Stimulated activated naive B cell treated with anti-CD40 and anti-IgM and Interleukin-4, amounts not matched to agents 10 μg/mL and 1 μg/mL and 100 μg/mL, for 72 hours (primary cell): ENCODE measurements at places on chromosomes 4 and X.

DNA sequence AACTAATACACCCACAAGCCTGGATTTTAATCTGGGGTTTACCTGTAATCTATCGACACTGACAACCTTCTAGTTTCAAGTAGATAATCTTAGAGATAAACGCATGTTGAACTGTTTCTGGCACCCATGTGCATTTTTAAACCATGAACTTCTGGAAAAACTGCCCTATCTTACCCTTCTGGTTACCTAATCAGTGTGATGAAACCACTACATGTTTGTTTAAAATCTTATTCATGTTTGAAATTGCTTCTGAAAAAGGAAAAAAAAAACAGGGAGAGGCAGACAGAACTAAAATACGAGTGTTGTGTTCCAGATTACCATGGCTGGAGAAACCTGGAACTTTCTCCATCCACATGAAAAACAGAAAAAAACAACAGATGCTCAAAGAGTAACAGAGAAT is 139.3 kb downstream of the MID1IP1 start:
- no peak for DNase-seq

- no peak for DNase-seq
These were observed 49.0 kb upstream of the ZNF157 start for GRCh38 chrX:47321386-47321785.

DNA sequence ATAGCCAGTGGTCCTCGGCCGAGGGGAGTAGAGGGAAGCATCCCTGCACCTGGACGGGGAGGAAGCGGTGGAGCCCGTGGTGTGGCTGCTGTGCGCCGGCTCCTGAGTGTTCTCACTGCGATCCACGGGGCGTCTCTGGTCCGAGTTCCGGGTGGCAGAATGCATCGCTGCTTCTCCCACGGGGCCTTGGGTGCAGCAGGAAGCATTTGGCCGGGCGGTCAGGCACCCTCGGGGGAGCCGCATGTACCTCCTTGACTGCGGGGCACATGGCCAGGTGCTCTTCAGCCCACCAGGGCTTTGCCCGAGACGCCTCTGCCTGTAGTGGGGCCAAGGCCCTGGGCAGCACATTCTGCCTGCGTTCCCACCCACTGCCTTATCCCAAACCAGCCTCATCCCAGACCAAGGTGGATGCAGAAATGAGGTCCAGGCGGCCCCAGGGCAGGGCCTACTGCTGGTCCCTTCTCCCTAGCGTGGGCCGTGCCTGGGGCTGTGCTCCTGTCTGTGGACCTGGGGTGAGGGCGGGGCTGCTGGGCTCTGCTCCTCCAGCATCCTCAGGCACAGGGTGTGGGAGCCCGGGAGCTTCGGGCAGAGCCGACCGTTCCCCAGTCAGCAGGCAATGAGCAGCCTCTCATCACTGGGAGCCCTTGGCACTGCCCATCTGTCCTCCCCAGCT is 27.5 kb downstream of the NKX1-1 start:
- DNase-seq, result no peak

GRCh38 chrX:131595120-131595519 is 51.2 kb downstream of the OR13H1 start:
- DNase-seq, result no peak

- DNase-seq, result no peak
These were observed 98.0 kb downstream of the RRAGB start for GRCh38 chrX:55815546-55815945.
